ENCODE measurements at places on chromosomes 5 and 9. TPM values are rescaled to one million over a fixed set of nuclear protein-coding genes. Genes with fewer than 3 reads are reported as not detected.

The PCDHGA12 gene
- polyA plus RNA-seq: not detected

The CYLC2 gene
- polyA plus RNA-seq: not detected

GRCh38 chr5:172854451-172854871 is 20.4 kb downstream of the ERGIC1 start:
- peaks cover 11% of the 10 kb centered on the region for H3K4me1 ChIP-seq
- H3K36me3 ChIP-seq: no peaks in the 10 kb centered on the region
- H3K27me3 ChIP-seq: no peaks in the 10 kb centered on the region

The TMEM141 gene
- polyA plus RNA-seq: 30.6 TPM

The IRX2 gene
- not detected for polyA plus RNA-seq

The FAXDC2 gene
- 0.32 TPM for polyA plus RNA-seq

DNA sequence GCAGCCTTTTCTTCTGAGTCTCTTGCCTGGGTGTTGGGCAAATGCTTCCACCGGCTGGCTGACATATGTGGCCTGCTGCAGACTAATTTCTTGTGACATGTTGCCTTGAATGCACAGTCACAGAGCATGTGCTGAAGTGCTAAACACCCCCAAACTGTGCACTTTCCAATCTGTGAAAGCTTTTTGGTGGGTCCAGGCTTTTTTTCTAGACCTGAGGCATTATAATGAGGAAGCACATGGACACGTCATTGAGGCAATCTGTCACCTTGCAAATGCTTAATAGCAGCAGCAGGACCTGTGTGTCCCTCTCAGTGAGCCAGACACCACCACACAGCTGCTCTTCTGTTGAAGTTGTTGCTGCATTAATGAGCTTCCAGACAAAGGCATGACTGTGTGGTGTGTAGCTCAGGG is 274.7 kb downstream of the ELAVL2 start:
- no peaks in the 10 kb centered on the region for H3K27me3 ChIP-seq
- no peak overlapping the region for H3K27ac ChIP-seq
- no peaks in the 10 kb centered on the region for H3K4me1 ChIP-seq

DNA sequence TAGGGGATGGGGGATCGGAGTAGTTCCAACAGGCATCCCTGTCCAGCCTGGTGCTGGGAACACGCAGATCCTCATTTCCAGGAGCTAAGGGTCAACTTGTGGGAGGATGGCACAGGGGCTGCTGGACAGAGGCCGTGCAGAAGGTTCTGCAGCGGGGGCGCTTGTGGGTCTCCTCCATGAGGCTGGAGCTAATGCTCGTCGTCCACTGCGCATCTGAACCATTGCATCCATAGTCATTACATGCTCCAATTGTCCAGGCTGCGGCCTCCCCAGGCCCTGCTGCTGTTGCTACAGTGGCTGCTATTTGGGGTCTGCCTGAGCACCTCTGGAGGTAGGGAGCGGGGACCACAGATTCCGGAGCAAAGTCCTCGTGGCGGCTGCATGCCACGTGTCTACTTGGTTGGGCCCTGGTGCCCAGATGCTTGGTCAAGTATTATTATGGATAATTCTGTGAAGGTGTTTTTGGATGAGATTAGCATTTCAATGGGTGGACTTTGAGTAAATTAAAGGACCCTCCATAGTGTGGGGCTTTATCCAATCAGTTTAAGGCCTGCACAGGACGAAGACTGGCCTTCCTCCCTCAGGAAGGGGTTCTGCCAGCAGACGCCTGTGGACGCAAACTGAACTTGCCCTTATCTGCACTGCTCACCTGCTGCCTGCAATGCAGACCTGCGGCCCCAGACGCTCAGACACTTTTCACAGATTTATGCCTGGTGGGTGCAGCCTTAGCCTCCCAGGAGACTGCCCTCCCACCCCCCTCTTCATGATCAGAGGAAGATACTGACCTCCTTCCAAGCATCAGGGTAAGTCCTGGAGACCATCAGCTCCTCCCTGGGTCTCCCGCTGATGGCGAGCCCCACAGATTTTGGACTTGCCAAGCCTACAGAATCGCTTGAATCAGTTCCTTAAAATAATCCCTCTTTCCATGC is 127.5 kb upstream of the IRX4 start:
- H3K27me3 ChIP-seq: no peaks in the 10 kb centered on the region
- H3K4me3 ChIP-seq: no peak overlapping the region

- no peak overlapping the region for H3K4me3 ChIP-seq
- no peaks in the 10 kb centered on the region for H3K27me3 ChIP-seq
- DNase-seq: no peak
- no peaks in the 10 kb centered on the region for H3K36me3 ChIP-seq
- no peak overlapping the region for H3K27ac ChIP-seq
These were observed 61.8 kb upstream of the ARAP3 start for GRCh38 chr5:141743866-141744272.

- no peak overlapping the region for H3K27ac ChIP-seq
- no peak overlapping the region for H3K4me3 ChIP-seq
- no peaks in the 10 kb centered on the region for H3K36me3 ChIP-seq
- no peaks in the 10 kb centered on the region for H3K27me3 ChIP-seq
- no peak for DNase-seq
These were observed 325.6 kb downstream of the ENC1 start for GRCh38 chr5:74314906-74315305.

- H3K4me1 ChIP-seq: no peaks in the 10 kb centered on the region
- no peak for DNase-seq
- H3K36me3 ChIP-seq: no peaks in the 10 kb centered on the region
- no peak overlapping the region for H3K27ac ChIP-seq
These were observed 7.2 kb downstream of the GPSM1 start for GRCh38 chr9:136334541-136334940.

DNA sequence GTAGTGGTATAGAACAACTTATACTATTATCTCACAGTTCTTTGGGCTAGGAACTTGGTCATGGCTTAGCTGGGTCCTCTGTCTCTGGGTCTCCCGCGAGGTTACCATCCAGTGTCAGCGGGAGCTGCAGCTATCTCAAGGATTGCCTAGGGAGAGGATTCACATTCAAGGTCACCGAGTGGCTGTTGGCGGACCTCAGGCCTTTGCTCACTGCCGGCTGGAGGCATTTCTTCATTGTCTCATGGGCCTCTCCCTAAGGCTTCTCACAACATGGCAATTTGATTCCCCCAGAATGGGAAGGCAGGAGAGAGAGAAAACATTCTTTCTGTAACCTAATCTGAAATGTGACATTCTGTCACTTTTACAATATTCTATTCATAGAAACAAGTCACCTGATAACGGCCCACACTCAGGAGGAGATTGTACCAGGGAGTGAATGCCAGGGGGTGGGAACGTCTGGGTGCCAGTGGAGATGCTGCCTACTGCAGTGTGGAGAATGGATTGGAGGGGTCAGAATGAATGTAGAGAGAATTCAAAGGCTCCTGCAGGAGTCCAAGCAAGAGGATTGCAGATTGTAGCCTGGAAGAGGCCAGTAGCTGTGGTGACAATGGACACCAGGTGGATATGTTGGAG is 29.5 kb upstream of the ANKRD18A start:
- no peak for DNase-seq
- no peaks in the 10 kb centered on the region for H3K36me3 ChIP-seq
- no peaks in the 10 kb centered on the region for H3K4me1 ChIP-seq
- no peak overlapping the region for H3K27ac ChIP-seq
- H3K4me3 ChIP-seq: no peak overlapping the region

- H3K27ac ChIP-seq: no peak overlapping the region
- no peak overlapping the region for H3K4me3 ChIP-seq
- DNase-seq: no peak
- no peaks in the 10 kb centered on the region for H3K36me3 ChIP-seq
These were observed 40.3 kb downstream of the DNAJB5 start for GRCh38 chr9:35029852-35030251.

The CA9 gene
- polyA plus RNA-seq: not detected

DNA sequence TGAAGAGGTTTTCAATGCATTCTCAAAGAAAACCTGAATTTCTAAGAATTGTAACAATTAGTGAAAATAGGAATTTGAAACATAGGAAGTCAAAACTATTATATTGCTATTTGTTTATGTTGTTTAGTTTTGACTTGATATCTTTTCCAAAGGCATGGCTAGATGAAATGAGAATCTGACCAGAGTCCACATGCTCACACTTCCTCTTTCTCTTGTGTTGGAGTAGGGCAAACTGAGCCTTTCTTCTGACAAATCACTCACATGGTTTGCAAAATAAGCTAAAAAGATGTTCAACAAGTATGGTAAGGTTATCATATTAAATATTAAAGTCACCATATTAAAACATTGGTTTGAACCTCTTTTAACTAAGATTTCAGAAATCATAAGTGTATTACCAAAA is 512.6 kb downstream of the ISL1 start:
- H3K27me3 ChIP-seq: no peaks in the 10 kb centered on the region
- H3K36me3 ChIP-seq: no peaks in the 10 kb centered on the region
- no peak overlapping the region for H3K27ac ChIP-seq
- DNase-seq: no peak
- no peak overlapping the region for H3K4me3 ChIP-seq

DNA sequence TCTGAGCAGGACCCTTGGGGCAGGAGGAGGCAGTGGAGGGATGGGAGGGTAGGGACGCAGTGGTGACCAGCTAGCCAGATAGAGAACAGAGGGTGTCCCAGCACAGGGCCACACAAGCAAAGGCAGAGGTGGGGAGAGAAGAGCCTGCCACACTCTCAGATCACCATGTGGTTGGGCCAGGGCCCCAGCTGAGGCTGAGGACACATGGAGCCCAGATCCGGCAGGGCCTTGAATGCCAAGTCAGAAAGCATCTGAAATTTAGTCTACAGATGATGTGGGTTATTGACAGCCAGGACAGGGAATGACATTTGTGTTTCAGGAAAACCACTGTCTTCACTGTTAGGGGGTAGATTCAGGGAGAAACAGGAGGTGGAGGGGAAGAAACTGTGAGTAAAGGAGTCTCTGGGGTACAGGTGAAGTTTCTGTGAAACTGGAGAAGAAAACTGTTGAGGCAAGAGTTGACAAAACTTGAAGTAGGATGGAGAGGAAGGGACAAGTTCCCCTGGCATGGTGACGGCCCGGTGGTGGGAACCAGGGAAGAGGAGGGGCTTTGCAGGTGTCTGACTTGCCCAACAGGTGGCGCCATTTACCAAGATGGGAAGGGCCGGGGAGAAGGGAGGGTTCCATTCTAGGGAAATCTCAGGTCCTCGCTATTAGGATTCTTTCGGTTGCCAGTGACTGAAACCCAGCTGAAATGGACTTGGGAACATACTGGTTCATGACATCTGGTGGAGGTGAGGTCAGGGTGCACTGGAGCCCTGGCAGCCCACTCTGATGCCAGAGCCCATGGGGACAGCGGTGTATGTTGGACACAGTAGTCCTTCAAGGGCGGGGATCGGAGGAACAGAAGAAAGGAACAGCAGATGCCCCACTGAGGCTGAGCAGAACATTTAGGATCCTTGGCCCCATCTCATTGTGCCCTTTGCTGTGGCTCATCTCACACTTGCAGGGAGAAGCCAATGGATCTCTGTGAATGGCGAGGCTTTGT is 100.1 kb downstream of the KCNIP1 start:
- H3K4me3 ChIP-seq: no peak overlapping the region
- DNase-seq: no peak
- no peaks in the 10 kb centered on the region for H3K36me3 ChIP-seq
- H3K27me3 ChIP-seq: no peaks in the 10 kb centered on the region
- H3K27ac ChIP-seq: no peak overlapping the region

GRCh38 chr9:131517761-131518190 is 13.3 kb downstream of the UCK1 start:
- H3K27me3 ChIP-seq: no peaks in the 10 kb centered on the region
- H3K27ac ChIP-seq: no peak overlapping the region
- DNase-seq: no peak
- H3K4me3 ChIP-seq: no peak overlapping the region

GRCh38 chr9:109792951-109793546 is 13.1 kb downstream of the PALM2AKAP2 start:
- no peak overlapping the region for H3K27ac ChIP-seq
- no peaks in the 10 kb centered on the region for H3K27me3 ChIP-seq
- H3K4me1 ChIP-seq: no peaks in the 10 kb centered on the region
- no peak for DNase-seq

- H3K27ac ChIP-seq: no peak overlapping the region
- H3K27me3 ChIP-seq: no peaks in the 10 kb centered on the region
- H3K4me1 ChIP-seq: no peaks in the 10 kb centered on the region
- no peak overlapping the region for H3K4me3 ChIP-seq
These were observed 72.9 kb downstream of the SMIM15 start for GRCh38 chr5:61089351-61089750.

GRCh38 chr9:114098021-114098935 is 814 bp downstream of the KIF12 start:
- DNase-seq: no peak
- no peak overlapping the region for H3K4me3 ChIP-seq
- no peaks in the 10 kb centered on the region for H3K4me1 ChIP-seq
- no peaks in the 10 kb centered on the region for H3K36me3 ChIP-seq

GRCh38 chr9:27368316-27368985 is 71.5 kb upstream of the EQTN start:
- H3K36me3 ChIP-seq: no peaks in the 10 kb centered on the region
- no peak for DNase-seq
- H3K4me3 ChIP-seq: no peak overlapping the region
- no peaks in the 10 kb centered on the region for H3K27me3 ChIP-seq
- H3K4me1 ChIP-seq: peaks cover 18% of the 10 kb centered on the region
- no peak overlapping the region for H3K27ac ChIP-seq

GRCh38 chr5:167030500-167031120 is 1260.8 kb upstream of the WWC1 start:
- H3K27me3 ChIP-seq: no peaks in the 10 kb centered on the region
- H3K27ac ChIP-seq: no peak overlapping the region
- no peaks in the 10 kb centered on the region for H3K36me3 ChIP-seq
- DNase-seq: no peak

The HACD4 gene
- polyA plus RNA-seq: 7.9 TPM

- H3K36me3 ChIP-seq: no peaks in the 10 kb centered on the region
- no peak overlapping the region for H3K4me3 ChIP-seq
- no peaks in the 10 kb centered on the region for H3K4me1 ChIP-seq
These were observed 24.1 kb downstream of the FLT4 start for GRCh38 chr5:180625125-180625790.

The SLC34A1 gene
- not detected for polyA plus RNA-seq

DNA sequence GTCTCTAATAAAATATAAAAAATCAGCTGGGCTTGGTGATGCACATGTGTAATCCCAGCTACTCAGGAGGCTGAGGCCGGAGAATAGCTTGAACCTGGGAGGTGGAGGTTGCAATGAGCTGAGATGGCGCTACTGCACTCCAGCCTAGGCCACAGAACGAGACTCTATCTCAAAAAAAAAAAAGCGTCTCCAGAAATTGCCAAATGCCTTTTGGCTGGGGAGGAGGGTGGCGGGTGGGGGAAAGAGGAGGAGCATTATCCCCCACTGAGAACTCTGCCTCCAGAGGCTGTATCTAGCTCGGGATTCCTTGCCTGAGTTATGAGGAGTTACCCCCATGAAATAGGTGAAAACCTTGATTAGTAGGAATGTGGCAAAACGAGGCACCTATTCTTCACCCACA is 4.8 kb downstream of the ROPN1L start:
- H3K27me3 ChIP-seq: no peaks in the 10 kb centered on the region
- no peak overlapping the region for H3K27ac ChIP-seq
- no peaks in the 10 kb centered on the region for H3K36me3 ChIP-seq
- peaks cover 39% of the 10 kb centered on the region for H3K4me1 ChIP-seq
- H3K4me3 ChIP-seq: no peak overlapping the region

DNA sequence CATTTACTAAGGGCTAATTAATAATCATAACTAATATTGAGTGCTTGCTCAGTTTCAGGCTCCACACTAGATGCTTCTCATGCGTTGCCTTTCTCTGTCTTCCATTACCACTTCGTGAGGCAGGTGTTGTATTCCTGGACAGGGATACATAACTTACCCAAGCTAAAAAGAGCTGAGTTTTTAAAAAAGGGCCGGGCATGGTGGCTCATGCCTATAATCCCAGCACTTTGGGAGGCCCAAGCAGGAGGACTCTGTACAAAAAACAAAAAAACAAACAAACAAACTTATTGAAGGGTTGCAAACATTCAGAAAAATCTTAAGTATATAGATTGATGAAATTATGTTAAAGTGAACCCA is 12.1 kb upstream of the ANKRD33B start:
- no peak overlapping the region for H3K4me3 ChIP-seq
- H3K27me3 ChIP-seq: no peaks in the 10 kb centered on the region
- no peak overlapping the region for H3K27ac ChIP-seq
- no peaks in the 10 kb centered on the region for H3K4me1 ChIP-seq
- no peaks in the 10 kb centered on the region for H3K36me3 ChIP-seq
